Cortex of kidney (tissue), 1 donor: ENCODE measurements at places on chromosomes 7 and 10.

GRCh38 chr10:43193496-43194080 lies 55.3 kb downstream of the CSGALNACT2 start:
- DNase-seq: no peak

GRCh38 chr10:13347043-13347499 lies 1.0 kb downstream of the SEPHS1 start:
- DNase-seq: no peak

GRCh38 chr7:80589631-80590030 lies 48.8 kb upstream of the CD36 start:
- no peak for DNase-seq

- DNase-seq: no peak
Measured at GRCh38 chr7:46744957-46745706, 824.1 kb upstream of the IGFBP3 start.

DNA sequence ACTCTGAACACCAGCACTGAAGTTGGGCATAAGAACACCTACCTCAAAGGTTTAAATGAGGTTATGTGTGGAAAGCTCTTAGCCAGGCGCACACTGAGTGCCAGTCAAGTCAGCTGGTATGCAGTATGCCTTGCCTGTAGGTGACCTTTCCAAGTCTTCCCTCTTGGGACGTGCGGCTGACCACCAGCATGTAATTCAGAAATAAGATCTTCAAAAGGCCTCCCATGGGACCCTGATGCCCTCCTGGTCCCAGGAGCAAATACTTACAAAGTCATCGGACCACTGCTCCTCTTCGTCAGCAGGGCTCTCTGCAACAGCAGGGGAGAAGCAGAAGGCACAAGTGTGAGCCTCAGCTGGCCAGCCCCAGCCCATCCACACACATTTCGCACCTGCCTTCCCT lies 40.8 kb downstream of the BLNK start:
- DNase-seq: no peak

GRCh38 chr10:107443813-107444212 lies 279.3 kb upstream of the SORCS1 start:
- DNase-seq: no peak

DNA sequence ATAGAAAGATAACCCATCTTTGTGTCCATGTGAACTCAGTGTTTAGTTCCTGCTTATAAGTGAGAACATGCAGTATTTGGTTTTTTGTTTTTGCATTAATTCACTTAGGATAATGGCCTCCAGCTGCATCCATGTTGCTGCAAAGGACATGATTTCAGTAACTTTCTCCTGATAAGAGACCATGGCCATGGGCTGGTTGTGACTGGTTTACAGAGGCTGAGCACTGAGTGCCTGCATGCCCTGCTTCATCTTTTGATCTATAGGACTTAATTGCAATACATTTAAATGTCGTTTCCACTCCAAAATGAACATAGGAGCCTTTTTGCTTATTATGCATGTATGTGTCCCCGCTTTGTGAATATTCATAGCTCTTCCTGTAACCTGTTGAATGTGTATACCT lies 101.3 kb upstream of the IGFBP3 start:
- DNase-seq: no peak

DNA sequence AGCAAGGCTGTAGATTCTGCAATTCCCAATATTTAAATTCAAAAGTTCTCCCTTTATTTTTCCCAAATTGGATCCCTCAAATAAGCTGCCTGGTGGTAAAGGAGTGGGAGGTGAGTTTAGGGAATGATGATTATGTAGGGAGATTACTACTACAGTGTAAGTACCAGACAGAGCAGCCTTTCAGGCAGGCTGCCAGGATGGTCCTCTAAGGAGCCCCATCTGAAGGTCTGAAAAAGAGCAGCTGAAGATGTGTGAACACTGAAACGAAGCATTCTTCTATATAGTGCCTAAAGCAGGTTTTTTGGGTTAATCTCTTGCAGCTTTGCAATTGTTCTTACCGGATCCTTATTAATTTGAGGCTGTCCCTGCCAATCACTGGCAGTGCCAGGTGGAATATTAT lies 84.7 kb downstream of the CREB5 start:
- DNase-seq: no peak

DNA sequence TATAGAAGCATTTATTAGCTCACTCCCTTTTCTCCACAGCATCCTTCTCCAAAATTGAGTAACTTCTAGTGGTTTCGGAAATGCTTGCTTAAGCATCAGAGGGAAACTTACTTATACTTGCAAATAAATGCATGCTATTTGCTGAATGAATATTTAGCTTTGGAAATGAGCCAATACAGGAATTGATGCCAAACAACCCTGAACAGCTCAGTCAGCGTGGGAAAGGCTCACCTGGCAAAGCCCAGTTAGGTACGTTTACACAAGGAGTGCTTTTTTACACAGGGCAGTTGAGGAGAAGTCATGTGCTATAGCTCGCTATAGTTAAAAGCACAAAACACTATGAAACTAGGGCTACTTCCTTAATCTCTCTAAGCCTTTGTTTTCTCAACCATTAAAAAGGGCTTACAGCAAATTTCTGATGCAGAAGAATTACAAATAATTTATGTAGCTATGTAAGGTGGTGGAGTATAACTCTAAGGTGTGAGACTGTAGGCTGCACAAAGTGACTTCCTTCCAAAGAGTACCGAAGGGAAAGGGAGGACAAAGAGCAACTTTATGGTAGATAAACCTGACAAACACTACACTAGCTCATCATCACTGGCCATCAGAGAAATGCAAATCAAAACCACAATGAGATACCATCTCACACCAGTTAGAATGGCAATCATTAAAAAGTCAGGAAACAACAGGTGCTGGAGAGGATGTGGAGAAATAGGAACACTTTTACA lies 498.2 kb downstream of the PHTF2 start:
- no peak for DNase-seq

- DNase-seq: no peak
Measured at GRCh38 chr7:25852211-25852938, 299.6 kb upstream of the NFE2L3 start.

- DNase-seq: no peak
Measured at GRCh38 chr7:80508440-80508839, 3.4 kb downstream of the GNAT3 start.

- no peak for DNase-seq
Measured at GRCh38 chr10:125127110-125127509, 33.3 kb downstream of the CTBP2 start.

GRCh38 chr7:111955616-111956015 lies 250.6 kb downstream of the DOCK4 start:
- no peak for DNase-seq

DNA sequence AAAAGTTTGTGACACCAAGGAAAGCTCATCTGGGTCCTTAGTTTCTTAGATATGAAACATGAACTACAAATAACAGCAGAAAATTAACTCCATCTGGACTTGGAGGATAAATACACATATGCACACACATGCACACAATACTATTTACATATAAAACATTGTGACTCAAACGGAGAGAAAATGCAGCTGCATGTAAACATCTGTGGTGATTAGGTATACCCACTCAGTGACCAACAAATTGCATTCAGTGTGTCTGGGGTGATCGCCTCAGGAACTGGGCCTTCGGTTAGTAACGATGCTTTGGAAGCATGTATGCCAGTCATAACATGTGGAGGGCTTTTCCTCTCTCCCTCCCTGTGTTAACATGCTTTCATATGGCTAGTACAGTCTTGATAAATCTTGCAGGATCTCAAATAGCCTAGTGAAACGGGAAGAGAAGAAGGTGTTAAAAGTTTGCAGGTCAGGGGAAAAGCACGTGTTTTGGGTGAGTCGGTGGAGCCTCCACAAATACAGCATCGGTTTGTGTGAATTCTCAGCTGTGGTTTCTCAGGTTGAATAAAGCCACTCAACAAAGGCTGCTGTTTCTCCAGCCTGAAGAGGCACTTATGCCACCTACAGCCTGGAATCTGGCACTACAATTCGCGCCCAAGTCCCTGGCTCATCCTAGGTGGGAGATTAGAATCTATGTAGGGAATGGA lies 8.7 kb upstream of the GLRX3 start:
- DNase-seq: no peak

DNA sequence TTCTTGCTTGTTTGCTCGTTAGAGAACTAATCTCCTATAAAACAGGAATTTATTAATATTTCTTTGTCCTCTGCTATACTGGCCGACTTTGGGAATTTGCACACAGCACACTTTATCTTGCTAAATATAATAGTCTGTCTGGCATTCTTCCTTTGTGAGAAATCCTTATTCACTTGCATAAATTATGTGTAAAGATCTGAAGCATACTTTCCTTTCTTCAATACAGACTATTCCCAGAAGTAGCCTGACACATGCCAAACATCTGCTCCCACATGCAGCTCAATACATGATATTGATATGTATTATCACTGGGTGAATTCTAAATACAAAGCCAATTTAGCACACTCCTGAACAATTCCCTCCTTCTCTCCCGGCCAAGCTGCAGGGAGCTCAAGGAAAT lies 273.9 kb downstream of the GRM8 start:
- DNase-seq: no peak

GRCh38 chr7:4939971-4940728 lies 18.8 kb downstream of the MMD2 start:
- DNase-seq: no peak

GRCh38 chr7:16615228-16615627 lies 30.3 kb downstream of the ANKMY2 start:
- no peak for DNase-seq
